ENCODE measurements at places on chromosomes 6 and 20.

DNA sequence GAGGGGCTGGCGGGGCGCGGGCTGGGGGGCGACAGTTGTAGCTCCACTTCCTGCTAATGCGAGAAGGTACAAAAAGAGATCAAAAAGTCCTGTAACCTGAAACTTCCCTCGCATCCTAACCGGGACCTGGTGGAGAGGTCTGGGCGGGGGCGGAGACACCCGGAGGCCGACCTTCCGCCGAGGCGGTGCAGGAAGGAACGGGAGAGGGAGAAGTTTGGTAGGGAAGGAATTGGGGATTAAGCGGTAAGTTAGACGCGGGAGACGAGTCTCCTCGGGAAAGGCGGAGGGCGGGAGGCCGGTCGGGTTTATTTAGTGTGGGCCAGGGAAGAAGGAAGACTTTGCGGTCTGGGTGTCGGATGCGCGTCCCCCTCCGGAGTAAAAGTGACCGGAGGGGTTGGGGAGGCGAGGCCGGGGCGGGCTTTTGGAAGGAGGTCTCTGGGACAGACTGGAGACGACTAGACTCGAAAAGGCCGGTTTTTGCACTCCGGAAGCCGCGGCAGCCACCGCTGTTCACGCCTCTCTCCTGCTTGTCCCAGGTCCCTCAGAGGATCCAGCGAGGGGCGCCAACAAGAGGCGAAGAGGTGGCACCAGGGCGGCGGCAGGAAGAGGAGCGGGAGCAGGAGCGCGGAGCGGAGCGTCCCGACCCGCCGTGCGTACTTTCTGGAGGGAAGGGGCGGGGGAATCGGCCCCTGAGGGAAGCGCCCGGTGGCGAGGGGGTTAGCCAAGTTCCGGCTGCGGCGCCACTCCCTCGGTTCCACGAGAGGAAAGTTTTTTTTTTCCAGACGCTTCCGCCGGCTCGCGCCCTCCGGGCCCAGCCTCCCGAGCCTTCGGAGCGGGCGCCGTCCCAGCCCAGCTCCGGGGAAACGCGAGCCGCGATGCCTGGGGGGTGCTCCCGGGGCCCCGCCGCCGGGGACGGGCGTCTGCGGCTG lies 734 bp downstream of the TPBG start:
- peak; percentile 15 for DNase-seq

- no peak for DNase-seq
Measured at GRCh38 chr6:21754891-21755290, 161.3 kb downstream of the SOX4 start.

- DNase-seq, result no peak
Measured at GRCh38 chr6:90816764-90817163, 229.9 kb upstream of the MAP3K7 start.

DNA sequence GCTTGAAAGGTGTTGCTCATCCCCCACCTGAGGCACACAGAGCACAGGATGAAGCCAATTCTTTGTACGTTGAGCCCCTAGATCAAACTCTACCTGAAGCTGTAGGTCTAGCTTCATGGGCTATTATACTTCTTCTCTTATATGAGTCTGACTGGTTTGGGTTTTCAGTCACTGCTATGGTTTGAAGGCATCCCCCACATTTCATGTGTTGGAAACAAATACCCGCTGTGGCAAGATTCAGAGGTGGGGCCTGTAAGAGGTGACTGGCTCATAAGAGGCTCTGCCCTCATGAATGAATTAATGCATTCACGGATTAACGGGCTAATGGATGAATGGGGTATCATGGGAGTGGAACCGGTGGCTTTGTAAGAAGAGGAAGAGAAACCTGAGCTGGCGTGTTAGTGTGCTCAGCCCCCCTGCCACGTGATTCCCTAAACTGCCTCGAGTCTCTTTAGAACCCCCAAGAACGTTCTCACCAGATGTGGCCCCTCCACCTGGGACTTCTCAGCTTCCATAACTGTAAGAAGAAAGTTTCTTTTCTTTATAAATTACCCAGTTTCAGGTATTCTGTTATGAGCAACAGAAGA lies 39.2 kb downstream of the PREX1 start:
- no peak for DNase-seq

DNA sequence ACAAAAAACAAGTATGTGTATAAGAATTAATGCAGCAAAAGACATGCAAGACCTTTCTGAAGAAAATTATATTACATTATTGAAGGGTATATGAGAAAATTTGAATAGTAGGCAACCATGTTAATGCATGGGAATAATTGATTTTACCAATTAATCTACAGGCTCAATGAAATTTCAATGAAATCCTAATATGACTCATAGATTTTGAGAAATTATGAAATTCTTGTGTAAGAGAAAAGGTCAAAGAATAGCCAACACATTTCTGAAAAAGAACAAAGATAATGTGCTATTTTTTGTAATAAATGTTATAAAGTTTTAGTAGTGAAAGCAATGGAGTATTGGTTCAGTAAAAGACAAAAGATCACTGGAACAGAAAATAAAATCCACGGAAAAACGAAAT lies 18.4 kb downstream of the TSBP1 start:
- DNase-seq, result no peak
